Left renal cortex interstitium (tissue), 4 donors: ENCODE measurements at places on chromosomes 5 and 9.

DNA sequence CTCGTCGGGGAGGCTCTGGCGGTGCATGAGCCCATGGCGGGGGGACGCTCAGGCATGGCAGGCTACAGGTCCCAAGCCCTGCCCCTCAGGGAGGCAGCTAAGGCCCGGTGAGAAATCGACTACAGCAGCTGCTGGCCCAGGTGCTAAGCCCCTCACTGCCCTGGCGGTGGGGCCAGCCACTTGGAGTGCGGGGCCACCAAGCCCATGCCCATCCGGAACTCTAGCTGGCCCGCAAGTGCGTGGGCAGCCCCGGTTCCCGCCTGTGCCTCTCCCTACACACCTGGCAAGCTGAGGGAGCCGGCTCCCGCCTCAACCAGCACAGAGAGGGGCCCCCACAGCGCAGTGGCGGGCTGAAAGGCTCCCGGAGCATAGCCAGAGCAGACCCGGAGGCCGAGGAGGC, 1896.9 kb upstream of the CDH6 start:
- DNase-seq = no peak

- DNase-seq = no peak
These were observed 9.5 kb downstream of the ACO1 start for GRCh38 chr9:32393911-32394310.

DNA sequence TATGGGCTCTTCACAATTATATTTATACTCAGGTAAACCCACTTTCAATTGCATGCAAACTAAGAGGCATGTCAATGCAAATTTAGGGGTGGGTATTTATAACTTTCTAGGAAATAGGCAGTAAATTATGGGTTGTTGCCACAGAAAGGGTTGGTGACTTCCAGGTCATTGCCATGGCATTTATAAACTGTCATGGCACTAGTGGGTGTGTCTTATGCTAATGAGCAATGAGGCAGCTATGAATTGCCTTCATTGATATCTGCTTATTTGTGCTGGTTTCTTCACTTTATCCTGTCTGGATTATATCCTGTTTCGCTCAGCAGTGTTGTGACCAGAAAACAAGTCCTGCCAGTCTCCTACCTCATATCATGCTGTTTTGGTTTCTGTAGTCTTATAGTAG, 597.3 kb upstream of the DAB2 start:
- no peak for DNase-seq

GRCh38 chr5:143515829-143516228, 112.3 kb upstream of the NR3C1 start:
- no peak for DNase-seq

GRCh38 chr5:53431665-53432064, 48.8 kb upstream of the FST start:
- no peak for DNase-seq

- DNase-seq = no peak
These were observed 16.5 kb downstream of the TRIM32 start for GRCh38 chr9:116703634-116704033.

GRCh38 chr5:109250533-109251329, 159.0 kb downstream of the PJA2 start:
- no peak for DNase-seq

- DNase-seq = no peak
These were observed 156.4 kb upstream of the ELL2 start for GRCh38 chr5:96117771-96118651.

- DNase-seq = no peak
These were observed 461.9 kb upstream of the NUDT12 start for GRCh38 chr5:104024538-104024937.

- peak; percentile 39 for DNase-seq
These were observed 459.3 kb downstream of the MAT2B start for GRCh38 chr5:163964671-163965070.

GRCh38 chr5:82349652-82350051, 71.5 kb upstream of the RPS23 start:
- DNase-seq = no peak

DNA sequence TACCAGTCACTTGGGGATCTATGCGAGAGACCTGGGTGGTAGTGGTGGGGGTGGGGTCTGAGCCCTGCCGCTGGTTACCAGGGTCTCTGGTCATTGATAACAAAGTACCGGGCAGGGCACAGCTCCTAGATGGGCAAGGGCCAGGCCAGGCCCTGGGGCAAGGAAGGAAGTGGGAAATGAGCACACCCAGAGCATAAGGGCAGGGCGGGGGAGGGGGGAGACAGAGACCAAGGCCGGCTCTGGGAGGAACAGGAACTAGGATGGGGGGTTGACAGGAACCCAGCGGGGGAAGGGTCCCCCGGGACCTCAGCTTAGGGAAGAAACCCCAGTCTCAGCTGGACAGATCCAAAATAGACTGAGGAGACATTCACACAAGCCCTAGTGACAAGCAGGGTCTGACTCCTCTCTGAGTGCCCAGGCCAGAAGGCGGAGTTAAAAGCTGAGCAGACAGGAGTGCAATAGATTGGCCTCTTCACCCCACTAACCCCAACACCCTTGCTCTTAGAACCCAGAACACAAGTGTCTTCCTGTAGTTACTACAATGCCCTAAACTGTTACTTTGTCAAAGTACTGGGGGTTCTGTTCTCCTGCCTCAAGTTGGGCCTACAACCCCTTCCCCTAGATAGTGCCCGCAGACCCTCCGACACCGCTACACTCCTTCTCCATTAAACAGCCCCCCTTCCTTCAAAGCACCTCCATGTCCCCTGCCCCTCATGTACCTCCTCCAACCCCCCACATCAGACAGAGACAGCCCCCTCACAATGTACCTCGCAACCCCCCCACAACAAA, 628 bp downstream of the ATOSB start:
- no peak for DNase-seq

- no peak for DNase-seq
These were observed 111.2 kb upstream of the PTGER4 start for GRCh38 chr5:40568548-40568947.

DNA sequence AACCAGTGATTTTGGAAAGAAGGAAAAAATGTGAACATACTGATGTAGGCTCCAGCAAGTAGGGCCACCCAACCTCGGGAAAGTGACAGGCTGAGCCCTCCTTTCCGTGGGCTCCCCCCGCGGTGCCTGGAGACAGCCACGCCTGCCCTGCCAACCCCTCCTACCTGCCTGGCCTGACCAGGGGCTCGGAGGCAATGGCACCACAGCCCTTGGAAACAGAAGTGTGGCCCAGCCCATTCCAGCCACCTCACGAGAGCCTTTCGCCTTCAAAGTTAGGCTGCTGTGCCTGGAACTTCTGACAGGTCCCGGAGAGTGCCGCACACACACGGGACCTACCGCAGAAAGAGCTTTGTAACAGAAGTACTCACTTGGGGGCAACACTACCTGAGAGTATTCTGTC, 49.5 kb upstream of the LRRC14B start:
- DNase-seq = no peak

GRCh38 chr5:150574818-150575547, 65.5 kb upstream of the SYNPO start:
- DNase-seq = no peak

- no peak for DNase-seq
These were observed 18.6 kb downstream of the CTNNAL1 start for GRCh38 chr9:108994695-108995094.

- DNase-seq = no peak
These were observed 96.4 kb downstream of the GNAQ start for GRCh38 chr9:77935211-77935610.

GRCh38 chr9:134624621-134625181, 16.9 kb upstream of the COL5A1 start:
- no peak for DNase-seq

- DNase-seq = no peak
These were observed 677.0 kb downstream of the LRRC70 start for GRCh38 chr5:63255594-63255993.

DNA sequence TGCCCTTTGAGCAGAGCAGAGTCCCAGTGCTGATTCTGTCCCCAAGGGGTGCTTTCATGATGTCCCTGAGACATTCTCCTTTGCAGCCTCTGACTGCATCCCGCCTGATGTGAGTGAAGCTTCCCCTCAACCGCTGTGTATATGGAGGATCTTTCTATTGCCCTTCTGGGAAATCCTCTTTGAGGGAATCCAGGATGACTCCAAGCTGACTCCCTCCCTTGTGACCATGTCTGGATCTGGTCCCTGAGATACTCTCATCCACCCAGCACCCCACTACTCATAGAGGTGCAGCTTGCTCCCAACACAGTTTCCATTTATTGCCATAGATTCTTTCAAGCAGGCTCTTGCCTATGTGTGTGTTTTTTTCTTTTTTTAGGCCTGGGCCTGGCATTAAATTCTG, 216.5 kb downstream of the SEC61B start:
- DNase-seq = no peak

DNA sequence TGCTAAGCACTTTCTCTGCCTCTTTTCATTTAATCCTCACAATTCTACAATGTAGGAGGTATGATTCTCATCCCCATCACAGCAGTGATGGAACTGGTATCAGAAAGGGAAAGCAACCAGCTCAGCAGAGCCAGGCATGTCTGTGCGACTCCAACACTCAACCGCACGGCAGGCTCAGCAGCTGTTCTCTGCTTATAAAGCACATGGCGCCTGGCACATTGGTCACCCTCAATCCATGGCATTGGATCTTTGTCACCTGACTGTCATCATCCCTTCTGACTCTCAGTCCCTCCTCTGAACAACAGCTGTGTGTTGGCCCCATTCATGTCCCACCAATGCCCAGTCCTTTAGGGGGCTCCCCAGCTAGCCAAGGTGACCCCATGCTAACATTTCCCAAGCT, 45.1 kb upstream of the HAND1 start:
- no peak for DNase-seq
